ENCODE measurements at places on chromosomes 7 and 10.

DNA sequence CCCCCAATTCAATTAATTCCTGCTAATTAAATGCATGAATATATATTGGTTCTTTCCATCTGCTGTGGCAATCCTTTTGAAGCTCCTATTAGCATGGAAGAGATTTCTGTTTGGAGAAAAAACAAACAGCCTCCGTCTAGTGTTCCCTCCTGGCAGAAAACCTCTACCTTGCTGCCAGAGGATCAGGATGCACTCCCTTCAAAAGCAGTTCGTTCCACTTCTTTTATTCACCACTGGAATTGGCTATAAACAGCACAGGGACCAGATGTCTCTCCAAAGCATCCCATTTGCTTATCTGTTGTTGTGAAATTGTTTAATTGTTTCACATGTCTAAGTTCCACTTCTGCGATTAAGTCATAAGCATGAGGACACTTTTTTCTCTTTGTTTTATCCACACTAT, 77.8 kb upstream of the PTN start:
- no peak for DNase-seq

GRCh38 chr7:89687211-89687610, 467.1 kb upstream of the STEAP1 start:
- no peak for DNase-seq

- no peak for DNase-seq
Observed at GRCh38 chr10:3500408-3500856, 284.6 kb downstream of the KLF6 start.

DNA sequence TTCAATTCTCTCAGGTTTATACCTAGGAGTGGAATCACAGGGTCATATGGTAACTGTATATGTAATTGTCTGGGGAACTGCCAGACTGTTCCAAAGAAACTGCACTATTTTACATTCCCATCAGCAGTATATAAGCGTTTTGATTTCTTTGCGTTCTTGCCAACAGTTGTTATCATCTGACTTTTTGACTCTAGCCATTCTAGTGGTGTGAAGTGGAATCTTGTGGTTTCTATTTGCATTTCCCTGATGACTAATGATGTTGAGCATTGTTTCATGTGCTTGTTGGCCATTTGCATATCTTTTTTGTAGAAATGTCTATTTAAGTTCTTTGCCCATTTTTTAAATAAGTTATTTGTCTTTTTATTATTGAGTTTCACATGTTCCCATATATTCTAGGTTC, 44.3 kb upstream of the ZC3HAV1 start:
- peak; percentile 61 for DNase-seq

DNA sequence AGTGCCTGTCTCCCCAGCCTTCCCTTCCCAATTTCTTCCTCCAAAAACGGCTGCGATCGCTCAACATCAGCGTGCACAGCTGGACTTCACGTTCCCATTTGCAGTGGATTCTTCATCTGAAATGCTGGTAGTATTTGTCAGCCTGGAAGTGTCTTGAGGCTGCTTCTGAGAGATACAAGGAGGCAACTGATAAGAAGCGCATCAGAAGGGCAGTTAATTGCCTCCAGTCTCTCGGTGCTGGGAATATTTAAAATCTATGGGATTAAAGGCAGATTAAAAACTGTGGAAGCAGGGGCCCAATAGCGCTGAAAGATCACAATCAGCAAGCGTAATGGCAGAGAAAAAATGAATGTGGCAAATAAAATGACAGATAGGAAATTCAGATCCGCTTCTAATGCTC, 450.0 kb downstream of the GATA3 start:
- DNase-seq: no peak

- no peak for DNase-seq
Observed at GRCh38 chr7:47322731-47323130, 259.2 kb downstream of the TNS3 start.

DNA sequence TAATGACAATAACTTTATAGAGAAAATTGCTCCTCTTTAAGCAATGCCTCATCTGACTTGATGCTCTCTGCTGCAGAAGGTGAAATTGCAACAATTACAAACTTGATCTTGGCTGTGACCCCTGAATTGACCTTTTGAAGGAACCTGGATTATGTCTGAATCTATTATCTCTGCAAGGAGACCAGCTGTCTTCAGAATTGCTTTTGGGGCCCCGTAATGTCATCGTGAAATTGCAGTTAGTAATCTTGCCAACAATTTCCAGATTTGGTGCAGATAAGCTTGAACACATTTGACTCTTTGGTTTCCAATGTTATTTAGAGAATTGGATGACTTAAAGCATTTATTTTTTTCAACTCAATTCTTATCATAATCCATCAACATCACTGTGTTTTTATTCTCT, 520.6 kb downstream of the CCSER2 start:
- no peak for DNase-seq

- DNase-seq: no peak
Observed at GRCh38 chr7:112515989-112516388, 35.2 kb downstream of the LSMEM1 start.

GRCh38 chr7:32868116-32868515, 23.4 kb downstream of the KBTBD2 start:
- DNase-seq: no peak

DNA sequence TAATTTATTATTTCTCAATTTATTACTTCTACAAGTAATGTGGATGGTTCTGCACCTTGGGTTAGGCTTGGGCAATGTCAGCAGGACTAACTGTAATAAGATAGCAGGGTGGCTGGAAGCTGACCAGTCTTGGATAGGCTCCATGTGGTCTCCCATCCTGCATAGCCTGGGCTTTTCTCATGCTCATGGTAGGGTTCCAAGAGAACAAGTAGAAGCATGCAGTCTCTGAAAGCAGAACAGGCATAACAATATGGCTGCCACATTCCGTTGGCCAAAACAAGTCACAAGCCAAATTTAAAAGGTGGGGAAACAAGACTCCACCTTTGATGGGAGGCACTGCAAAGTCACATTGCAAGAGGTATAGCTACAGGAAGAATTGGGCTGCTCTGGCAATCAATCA, 98.6 kb upstream of the MDFIC start:
- DNase-seq: no peak

GRCh38 chr10:91799612-91799975, 1.4 kb downstream of the TNKS2 start:
- peak; percentile 33 for DNase-seq

DNA sequence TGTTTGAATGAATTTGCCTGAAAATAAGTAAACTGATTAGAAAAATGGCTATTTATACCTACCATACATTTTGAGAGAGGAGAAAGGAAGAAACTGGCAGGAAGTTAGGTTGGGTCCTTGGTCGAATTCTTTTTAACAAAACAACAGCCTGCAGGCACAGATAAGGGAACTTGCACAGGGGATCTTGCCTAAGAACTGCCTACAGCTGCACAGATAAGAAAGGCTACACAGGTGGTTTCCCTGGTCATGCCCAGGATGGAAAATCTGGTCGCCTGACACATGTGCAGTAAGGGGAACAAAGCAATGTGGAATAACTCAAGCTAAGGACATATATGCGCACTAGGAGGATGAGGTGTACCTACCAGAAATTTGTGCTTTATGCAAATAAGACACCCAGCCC, 732.1 kb upstream of the POT1 start:
- no peak for DNase-seq

DNA sequence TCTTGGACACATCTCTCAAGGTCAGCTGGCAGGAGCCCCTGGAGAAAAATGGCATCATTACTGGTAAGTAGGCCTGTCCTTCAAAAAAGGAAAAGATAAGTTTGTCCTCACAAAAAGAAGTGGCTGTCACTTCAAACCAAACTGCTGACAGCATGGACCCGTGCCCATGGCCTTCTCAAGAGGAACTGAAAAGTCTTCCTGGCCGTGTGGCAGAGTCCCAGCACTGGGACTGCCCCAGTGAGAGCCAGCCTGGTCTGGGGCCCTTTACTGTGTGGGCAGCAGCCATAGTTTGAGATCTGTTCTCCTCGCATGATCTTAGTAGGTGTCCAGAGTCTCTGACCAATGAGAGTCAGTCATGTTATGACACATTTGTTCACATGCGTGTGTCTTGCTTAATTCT, 614.2 kb upstream of the FOXK1 start:
- no peak for DNase-seq

GRCh38 chr7:44378744-44379143, 53.4 kb upstream of the CAMK2B start:
- peak; percentile 69 for DNase-seq

DNA sequence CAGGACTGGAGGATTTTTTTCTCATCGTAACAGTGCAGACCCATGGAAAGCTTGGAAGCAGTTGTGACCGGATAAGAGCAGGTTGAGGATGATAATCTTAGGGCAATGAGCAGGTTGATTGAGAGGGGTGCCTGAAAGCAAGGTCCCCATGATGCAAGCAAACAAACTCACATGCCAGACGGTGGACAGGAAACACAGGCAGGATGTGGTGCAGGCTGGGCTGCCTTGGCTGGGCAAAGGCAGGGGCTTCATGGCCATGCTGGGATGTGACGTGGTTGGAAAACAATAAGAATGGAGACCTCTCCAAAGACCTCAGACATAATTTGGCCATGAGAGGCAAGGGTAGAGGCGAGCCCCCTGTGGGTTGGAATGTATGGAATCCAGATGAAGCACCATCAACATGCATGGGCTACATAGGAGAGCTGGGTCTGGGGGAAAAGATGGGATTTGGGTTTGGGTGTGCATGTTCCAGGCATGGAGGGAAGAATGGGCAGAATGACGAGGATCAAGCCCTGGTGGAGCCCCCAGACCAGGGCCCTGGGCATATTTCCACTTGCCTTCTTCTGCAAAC, 58.3 kb downstream of the IKZF1 start:
- no peak for DNase-seq

- DNase-seq: no peak
Observed at GRCh38 chr7:36937754-36938563, 213.7 kb upstream of the AOAH start.

GRCh38 chr10:2760736-2761135, 306.6 kb upstream of the PFKP start:
- no peak for DNase-seq

DNA sequence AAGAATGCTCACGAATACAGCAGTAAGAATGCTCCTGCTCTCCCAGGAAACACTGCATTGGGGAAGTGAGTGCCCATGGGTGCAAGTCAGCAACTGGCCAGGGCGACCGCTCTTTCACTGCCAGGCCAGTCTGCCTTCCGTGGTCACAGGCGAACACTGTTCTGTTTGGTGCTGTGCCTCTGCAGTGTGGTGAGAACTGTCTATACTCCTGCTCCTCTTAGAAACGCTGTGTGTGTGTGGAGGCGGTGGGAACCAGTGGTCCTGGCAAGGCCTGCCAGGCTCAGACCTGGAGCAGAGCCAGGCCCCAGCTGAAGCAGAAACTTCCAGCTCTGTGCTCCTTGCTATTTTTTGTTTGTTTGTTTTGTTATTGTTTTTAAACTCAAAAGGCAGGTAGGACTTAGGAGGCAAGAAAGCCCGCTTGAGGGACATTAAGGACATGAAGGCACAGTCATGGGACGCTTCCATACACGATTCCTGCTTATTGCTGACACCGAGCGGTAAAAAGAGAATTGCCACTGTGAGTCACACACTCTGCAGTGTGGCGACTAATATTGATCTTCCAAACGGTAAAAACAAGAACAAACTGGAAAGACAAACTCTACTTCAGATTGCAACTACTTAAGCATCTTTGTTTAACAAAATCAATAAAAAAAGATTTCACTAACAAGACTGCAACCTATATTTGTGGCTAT, 430.8 kb downstream of the DNAJB6 start:
- no peak for DNase-seq

DNA sequence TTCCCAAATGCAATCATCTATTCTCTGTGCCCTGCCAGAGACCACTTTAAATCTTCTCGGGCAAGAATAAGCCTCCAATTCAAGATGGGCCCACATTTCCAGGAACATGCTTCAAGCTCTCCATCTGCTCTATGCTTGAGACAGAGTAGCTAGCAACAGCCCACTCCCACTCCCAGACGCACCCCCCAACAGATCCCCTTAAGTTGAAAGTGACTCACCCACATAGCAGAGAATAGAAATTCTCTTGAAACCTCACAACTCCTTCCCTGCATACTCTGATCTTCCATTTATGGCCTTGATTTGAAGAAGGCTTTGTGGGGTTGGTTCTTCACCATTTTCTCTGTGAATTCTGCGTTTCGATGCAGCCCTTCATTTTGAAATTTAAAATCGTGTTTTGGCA, 604.0 kb downstream of the INHBA start:
- no peak for DNase-seq

- peak; percentile 57 for DNase-seq
Observed at GRCh38 chr10:44576702-44577191, 191.8 kb upstream of the CXCL12 start.

DNA sequence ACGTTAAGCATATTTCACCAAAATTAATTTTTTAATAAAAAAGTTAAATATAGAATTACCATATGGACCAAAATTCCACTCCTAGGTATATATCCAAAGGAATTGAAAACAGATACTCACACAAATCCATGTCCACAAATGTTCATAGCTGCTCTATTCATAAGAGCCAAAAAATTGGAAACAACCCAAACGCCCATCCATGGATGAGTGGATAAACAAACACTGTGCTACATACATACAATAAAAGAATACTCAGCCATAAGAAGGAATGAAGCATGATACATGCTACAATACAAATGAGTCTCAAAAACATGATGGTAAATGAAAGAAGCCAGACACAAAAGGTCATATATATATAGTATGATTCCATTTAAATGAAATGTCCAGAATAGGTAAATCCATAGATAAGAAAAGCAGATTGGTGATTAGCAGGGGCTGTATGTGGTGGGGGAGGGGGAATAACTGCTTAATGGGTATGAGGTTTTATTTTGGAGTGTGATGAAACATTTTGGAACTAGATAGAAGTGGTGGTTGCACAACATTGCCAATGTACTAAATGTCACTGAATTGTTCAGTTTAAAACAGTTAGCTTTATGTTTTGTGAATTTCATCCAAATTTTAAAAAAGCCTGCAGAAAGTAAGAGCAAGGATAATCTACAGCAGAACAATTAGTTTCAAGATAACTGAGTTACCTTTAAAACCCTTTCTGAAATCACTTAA, 101.2 kb upstream of the EFCAB10 start:
- DNase-seq: no peak

GRCh38 chr7:6640246-6640721, 3.2 kb downstream of the ZNF316 start:
- DNase-seq: no peak

- peak; percentile 80 for DNase-seq
Observed at GRCh38 chr10:24901686-24902399, 50.6 kb downstream of the PRTFDC1 start.

All from SW480 (cell line).